ENCODE measurements at places on chromosomes 4 and X.

DNA sequence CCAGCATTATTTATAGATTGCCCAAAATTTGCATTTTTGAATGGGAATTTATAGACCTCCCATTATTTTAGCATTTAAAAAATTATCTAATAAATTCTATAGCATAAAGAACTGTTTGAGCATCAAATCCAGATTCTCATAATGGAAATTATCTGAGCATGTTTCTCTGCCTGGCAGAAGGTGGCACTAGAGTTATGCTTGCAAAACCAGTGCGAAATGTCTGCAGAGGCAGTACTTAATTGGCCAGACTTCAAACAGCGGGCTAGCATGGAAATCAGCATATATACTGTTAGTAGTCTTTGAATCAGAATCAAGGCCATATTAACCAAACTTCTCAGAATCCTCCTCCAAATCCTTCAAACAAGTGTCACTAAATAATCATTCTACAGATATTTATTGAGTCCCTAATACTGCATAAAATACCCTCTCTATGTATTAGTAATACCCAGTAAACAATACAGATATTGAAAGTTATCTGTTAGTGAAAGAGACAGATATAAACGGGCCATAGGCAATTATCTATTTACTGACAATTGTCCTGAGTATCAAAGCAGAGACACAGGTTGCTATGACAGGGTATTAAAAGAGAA, 78.7 kb upstream of the DCLK2 start:
- peak; percentile 59 for DNase-seq

- DNase-seq: peak; percentile 85
These were observed 43.1 kb upstream of the PPARGC1A start for GRCh38 chr4:23932901-23933308.

- peak; percentile 77 for DNase-seq
These were observed 47.8 kb upstream of the DDX53 start for GRCh38 chrX:22952010-22952409.

DNA sequence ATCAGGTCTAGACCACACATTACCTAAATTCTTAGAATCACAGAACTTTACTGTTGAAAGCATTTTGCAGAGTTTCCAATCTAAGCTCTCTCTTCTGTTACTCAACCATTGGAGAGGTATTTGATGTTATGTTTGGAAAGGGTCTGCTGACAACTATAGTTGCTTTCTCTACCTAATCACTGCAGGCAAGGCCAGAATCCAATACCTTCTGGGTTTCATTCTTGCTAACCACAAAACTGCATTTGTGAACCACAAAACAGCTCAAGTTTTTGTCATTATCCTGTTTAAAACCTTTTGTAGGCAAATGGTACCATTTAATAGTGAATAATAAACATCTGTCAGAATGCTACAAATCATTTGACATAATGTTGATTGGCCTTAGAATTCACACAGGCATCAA, 380.1 kb downstream of the GASK1B start:
- DNase-seq: no peak

DNA sequence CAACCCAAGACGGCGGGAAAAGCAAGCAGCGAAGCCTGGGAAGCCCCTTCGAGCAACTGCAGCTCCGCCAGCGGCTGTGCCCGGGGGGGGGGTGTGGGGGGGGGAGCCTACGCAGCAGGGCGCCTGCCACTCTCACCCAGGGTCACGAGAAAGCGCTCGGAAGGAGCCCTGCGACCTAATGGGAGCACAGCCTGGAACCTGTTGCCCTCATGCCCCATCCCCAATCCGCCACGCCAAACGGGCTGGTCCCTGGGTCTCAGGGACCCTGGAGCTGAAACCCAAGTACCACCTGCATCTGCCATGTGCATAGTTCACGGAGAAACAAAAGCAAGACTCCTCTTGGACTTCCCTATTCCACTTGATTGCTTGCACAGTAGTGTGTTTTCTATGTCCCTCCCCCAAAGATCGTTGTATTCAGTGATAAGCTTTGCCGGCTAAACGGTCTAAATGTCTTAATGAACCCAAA, 359 bp upstream of the GAB3 start:
- DNase-seq: no peak

- no peak for DNase-seq
These were observed 127.5 kb upstream of the NEIL3 start for GRCh38 chr4:177182166-177182565.

GRCh38 chrX:106050054-106050453, 11.5 kb upstream of the SERPINA7 start:
- no peak for DNase-seq

DNA sequence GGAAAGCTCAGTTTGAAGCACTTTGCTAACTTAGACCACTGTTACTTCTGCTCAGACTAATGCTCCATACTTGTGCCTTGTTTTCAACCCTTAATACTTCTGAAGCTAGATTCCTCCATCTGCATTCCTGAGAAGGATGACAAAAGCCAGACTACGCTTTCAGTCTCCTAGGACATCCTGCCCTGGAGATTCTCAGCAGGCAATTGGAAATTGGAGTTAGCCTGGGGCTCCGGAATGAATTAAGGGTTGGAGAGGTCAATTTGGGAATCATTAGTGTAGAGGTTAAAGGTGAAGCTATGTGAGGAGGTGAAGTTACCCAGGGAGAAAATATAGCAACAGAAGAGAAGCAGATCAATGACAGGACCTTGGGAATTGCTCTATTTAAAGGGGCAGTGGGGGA, 215.9 kb upstream of the MBNL3 start:
- DNase-seq: peak; percentile 92

DNA sequence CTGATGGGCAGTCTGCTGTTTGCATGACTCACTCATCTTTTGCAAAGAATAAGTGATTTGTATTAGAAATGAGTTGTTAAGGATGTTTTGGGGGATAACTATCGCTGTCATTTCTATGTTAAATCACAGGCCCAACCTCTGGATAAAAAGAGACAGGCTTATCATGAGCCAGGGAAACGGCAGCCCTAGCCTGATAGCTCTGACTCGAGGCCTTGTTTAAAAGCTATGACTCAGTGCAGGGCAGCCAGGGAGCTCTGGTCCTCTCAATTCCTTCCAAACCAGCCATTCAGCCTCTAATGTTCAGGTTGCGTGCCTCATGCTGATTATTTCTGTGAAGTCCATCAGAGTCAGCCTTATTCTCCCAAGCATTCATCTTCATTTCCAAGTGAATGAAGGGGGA, 305.9 kb upstream of the HAND2 start:
- peak; percentile 89 for DNase-seq

Measured in islet precursor cell (in vitro differentiated cells).